ENCODE measurements at places on chromosomes 16 and 17.

DNA sequence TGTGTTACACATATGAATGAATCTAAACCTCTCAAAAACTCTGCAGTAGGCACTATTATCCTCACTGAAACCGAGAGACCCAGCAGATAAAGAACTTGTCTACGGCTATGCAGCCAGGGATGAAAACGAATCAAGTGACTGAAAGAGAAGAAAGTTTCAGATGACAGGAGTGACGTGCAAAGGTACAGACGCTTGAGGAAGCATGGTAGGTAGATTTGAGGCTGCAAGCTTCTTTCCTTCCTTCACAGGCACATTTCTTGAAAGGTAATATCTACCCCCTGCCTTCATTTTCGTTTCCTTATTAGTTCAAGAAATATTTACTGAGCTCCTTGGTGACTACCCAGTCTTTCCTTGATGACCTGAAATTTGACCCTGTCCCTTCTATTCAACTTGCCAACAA lies 211.5 kb upstream of the AXIN2 start:
- DNase-seq = no peak

DNA sequence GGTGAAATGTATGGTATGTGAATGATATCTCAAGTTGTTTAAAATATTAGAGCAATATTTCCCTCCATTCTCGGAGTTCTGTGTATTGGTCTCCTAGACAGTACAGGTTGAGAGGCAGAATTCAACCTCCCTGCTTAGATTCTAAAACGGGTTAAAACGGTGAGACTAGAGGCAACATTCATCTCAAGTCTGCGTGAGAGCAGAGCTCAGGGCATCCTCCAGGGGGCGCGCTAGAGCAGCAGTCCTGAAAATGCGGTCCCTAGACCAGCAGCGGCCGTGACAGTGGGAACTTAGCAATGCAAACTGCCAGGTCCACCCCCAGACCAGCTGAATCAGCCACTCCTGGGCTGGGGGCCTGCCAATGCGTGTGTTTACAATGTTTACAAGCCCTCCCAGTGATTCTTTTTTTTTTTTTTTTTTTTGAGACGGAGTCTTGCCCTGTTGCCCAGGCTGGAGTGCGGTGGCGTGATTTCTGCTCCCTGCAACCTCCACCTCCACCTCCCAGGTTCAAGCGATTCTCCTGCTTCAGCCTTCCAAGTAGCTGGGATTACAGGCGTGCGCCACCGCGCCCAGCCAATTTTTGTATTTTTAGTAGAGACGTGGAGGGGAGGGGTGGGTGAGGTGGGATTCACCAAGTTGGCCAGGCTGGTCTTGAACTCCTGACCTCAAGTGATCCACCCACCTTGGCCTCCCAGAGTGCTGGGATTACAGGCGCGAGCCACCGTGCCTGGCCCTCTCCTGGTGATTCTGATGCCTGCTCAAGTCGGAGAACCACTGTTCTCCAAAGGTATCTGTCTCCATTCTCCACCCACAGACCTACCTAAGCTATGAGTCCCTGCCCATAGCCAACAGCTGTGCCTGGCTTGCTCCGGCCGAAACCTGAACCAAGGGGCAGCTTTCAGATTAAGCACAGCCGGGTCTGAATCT lies 24.2 kb downstream of the KLHL36 start:
- DNase-seq = peak; percentile 80

GRCh38 chr17:46108120-46108519 lies 85.1 kb downstream of the KANSL1 start:
- no peak for DNase-seq

DNA sequence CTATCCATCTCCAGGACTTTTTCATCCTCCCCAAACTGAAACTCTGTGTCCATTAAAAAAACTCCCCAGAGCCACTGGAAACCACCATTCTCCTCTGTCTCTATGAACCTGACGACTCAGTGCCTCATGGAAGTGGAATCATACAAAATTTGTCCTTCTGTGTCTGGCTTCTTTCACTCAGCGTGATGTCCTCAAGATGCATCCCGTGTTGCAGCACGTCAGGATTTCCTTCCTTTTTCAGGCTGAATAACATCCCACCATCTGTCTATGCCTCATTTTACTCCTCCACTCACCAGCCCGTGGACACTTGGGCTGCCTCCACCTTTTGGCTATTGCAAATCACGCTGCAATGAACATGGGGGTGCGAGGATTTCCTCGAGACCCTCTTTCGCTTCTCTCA lies 12.6 kb upstream of the ALDH3A1 start:
- DNase-seq = no peak

DNA sequence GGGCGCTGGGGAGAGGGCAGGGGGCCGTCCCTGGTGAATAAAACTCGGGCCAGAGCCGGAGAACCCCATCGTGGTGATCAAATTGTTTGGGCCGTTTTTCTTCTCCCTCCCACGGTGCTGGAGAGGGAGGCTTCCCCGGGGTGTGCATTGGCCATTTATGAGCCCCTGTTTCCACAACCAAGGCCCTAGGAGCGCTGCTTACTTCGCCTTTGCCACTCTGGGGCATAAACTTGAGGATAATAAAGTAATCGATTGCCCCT lies 544 bp downstream of the CCP110 start:
- DNase-seq = no peak

GRCh38 chr16:50246299-50247122 lies 19.8 kb upstream of the ADCY7 start:
- DNase-seq = no peak

DNA sequence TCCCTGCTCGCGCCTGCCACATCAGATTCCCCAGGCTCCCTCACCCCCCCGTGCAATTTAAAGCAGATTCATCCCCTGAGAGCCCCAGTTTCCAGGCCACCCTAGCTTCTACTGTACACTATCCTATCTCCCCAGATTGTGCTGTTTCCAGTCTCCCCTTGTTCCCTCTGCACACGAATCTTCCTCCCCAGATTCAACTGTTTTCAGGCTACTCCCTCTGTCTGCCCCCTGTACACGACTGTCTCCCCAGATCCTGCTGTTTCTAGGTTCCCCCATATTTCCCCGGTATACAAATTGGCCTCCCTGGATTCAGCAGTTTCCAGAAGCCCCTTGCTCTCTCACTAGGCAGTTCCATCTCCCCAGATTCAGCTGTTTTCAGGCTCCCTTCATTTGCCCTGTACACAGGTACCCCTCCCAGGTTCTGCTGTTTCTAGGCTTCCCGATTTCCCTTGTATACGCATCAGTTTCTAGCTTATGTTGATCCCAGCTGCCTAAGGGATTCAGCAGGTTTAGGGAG lies 22.9 kb downstream of the COPZ2 start:
- no peak for DNase-seq

DNA sequence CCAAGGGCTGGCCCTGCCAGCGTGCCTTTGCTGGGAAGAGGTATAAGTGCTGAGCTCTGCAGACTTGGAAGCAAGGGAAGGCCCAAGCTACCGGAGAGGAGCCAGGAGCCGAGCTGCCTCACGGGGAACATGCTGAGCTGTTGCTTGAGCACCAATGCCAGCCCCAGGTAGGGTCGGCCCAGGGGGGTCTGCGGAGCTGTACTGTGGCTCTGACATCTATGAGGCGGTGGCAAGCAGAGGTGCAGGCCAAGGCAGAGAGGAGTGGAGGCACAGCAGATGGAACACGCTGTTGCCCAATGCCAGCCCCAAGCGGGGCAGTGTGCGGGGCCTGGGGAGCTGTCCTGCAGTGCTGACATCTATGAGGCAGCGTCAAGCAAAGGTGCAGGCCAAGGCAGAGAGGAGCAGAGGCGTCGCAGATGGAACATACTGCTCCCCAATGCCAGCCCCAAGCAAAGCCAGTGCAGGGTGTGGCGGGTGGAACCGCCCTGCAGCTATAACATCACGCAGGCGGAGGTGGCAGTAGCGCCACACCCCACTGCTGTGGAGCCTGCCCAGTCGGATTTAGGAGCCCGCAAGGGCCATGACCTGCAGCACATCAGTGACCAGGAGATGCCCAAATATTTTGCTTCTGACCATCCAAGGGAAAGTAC lies 10.0 kb downstream of the GGA2 start:
- DNase-seq = no peak

DNA sequence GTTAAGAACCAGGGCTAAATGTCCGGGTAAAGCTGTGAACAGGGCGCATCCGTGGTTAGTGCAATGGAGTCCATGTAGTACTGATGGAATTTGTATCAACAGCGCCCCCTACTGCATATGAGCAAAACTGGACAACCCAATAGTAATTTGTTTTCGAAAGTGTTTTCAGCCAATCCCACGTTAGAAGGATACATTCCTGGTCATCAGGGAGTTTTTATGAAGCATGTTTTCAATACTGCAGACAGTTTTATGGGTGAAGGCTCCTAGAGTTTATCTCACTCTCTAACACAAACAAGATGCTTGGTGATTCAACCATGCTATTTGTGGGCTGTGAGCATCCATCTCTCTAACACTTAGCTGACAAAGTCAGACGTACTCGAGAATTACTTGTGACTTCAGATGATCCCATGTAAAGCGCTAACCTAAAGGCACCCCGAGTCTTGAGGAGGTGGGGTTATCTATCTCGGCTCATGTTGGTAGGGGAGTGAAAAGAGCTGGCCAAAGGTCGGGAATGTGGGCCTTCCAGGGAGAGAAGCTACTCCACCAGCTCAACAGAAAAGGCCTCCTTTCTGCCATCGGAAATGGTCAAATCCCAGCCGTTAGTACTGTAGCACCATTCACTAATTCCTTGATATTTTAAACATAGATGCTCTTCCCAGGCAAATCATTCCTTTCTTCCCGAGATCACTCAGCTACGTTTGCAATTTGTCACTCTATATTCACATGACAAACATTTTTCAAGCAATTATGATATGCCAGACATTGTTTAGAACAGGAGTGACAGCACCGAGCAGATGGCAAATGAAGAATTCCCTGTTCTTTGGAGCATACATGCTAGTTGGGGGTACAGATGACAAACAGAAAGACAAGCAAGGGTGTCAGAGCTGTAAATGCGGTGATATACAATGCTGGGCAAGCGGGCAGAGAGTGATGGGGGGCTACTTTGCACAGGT lies 46.9 kb upstream of the HNF1B start:
- peak; percentile 45 for DNase-seq

DNA sequence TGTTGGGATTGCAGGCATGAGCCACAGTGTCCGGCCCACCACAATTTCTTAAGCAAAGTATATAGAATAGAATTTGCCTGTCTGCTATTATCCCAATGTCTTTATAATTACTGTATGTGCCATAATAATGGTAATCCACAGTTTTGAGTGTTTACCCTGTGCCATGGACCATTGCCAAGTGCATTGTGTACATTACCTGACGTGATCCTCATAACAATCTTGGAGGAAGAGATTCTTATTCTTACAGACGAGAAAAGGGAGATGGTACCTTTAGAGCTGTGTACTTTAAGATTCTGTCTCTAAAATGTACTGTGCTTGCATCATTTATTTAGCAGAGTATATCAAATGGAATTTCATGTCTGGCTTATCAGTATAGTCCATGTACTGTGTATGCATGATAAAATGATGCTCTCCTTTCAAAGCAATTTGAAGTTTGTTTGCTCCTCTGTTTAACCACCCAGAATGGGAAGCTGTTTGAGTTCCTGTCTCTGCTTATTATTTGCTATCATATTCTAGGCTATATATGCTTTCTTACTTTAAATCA lies 13.8 kb upstream of the CDR2 start:
- DNase-seq = no peak

- DNase-seq = no peak
These were observed 34.1 kb upstream of the CHMP6 start for GRCh38 chr17:80957461-80957941.

GRCh38 chr17:72724267-72724666 lies 368.2 kb downstream of the SLC39A11 start:
- DNase-seq = no peak

DNA sequence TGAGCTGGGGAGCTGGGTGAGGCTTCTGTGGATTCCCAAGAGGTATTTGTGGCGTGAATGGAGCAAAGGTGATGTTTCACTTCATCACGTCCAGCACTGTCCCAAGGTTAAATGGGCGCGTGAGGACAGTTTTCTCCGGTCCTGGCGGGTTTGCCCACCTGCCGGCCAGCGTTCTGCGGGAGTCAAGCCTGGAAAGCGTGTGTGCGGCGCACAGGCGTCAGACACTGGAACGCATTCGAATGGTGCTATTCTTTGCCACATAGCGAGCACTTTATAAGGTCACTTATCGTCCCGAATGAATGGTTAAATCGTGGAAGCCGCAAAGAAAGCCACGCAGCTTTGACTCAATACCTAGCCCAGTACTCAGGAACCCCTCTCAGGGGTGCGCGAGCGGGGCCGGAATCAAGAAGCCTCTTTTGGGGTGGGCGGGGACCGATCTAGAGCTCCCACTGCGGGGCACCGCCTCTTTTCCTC lies 446 bp upstream of the PSMD11 start:
- no peak for DNase-seq

DNA sequence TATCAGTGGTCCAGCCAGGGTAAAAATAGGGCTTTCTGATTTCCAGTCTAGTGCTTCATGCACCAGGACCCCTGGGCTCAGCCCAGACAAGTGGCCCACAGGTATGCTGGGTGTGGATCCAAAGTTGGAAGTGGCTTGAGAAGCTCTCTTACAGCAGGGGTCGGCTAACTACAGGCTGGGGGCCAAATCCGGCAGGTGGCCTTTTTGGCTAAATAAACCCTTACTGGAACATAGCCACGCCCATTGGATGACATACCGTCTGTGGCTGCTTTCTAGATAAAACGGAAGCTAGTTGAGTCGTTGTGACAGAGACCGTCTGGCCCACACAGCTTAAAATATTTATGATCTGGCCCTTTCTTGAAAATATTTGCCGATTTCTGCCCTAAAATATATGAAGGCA lies 119.0 kb upstream of the CDC42EP4 start:
- no peak for DNase-seq

DNA sequence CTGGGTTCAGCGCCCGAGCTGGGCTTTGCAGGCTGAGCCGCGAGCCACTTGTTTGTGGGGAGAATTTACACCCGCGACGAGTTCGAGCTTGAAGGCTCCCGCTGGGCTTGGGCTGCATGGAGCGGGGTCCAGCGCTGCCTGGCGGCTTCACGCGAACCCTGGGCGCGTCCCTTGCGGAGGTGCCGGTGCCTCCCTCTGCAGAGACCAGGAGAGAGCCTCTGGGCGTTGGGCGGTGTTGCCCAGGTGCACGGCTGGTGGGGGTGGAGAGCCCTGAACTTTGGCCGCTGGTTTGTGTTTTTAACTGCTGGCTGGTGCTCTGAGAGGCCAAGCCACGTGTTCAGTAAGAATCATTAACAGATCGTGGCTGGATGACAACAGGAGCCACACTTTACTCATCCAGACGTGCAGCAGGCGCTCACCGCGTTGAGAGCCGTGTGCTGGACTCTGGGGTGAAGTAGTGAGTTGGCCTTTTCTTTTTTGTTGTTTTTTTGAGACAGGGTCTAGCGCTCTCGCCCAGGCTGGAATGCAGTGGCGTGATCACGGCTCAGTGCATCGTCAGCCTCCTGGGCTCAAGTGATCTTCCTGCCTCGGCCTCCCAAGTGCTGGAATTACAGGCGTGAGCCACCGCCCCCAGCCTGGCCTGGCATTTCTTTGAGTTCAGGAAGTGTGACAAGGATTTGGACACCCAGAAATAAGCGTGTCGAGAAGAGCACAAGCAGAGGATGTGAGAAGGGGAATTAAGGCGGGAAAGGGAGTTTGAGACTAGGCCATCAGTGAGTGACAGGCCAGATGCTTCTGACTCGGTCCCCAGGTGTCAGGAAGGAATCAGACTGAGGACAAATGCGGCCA lies 827 bp downstream of the CDK10 start:
- DNase-seq = no peak

GRCh38 chr16:24975428-24975889 lies 39.7 kb downstream of the ARHGAP17 start:
- DNase-seq = no peak

- no peak for DNase-seq
These were observed 9.4 kb downstream of the CETP start for GRCh38 chr16:56970934-56971767.

- DNase-seq = no peak
These were observed at the start of gene MT1E for GRCh38 chr16:56625140-56625942. Gene MT1E, plus strand, starts transcription at chr16:56625781. Its CDS starts 71 bp downstream, at chr16:56625852.
